ENCODE measurements at places on chromosomes 6 and 20.

GRCh38 chr20:12610871-12611270, 397.9 kb upstream of the SPTLC3 start:
- no peak for DNase-seq

GRCh38 chr6:123803504-123804013, at the start of gene NKAIN2:
Gene NKAIN2, plus strand, starts transcription at chr6:123803865.
- no peak for DNase-seq

- peak; percentile 93 for DNase-seq
Measured at GRCh38 chr6:37050045-37050853, 44.8 kb downstream of the FGD2 start.

DNA sequence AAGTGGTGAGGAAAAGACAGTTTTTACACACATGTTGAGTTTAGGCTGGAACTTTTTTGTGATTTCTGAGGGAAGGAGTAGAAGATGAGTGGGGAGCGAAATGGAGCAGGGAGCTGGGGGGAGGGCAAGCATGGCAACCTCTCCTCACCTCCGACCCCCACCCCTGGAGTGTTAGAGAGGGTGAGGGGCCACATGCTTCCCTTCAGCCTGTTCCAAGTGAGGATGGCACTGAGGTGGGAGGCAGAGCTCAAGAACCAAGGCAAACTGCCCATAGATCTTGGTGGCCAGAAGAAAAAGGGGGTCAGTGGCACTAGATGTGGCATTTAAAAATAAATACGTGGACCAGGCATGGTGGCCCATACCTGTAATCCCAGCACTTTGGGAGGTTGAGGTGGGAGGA, 4.8 kb downstream of the TTBK1 start:
- DNase-seq = no peak

GRCh38 chr6:150079604-150080003, 10.7 kb upstream of the ULBP3 start:
- DNase-seq = peak; percentile 23

DNA sequence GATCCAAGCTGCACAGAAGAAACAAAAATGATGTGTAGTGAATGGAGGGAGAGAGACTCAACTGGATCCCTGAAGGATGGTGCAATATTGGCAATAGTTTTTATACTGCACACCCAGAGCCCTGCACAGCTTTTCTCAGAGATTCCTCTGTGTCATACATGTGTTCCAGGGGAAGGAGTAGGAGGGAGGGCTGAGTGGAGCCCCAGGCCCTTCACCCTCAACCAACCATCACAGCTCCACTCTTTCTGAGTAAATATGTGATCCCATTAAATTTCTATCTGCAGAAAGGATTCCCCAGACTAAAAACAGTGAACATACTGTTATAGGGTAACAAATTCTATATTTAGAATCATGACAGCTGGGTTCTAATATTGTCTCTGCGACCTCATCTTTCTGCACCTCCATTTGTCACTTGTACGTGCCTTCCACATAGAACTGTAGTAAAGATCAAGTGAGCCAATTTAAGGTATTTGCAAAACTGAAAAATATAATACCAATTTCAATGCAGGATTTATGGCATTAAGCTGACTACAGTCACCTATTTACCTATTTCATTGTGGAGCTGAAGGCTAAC, 421.4 kb upstream of the NRSN1 start:
- DNase-seq = no peak

DNA sequence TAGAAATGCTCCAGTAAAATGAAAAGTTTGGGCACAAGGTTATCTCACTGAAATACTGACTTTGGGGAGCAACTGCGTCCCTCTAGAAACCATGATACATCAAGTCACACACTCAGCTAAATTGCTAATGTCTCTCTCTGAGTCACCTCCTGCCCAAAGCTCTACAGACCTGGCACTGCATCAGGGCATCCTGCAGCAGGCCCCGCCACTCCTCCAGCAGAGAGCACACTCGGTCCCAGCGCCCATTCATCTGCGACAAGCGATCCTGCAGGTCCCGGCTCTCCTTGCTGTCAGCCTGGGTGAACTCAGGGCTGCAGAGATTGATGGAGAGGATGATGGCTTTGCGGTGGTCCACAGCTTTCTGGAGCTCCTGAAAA, 329.0 kb downstream of the ESR1 start:
- DNase-seq = no peak

GRCh38 chr6:2542858-2543218, 207.9 kb downstream of the MYLK4 start:
- peak; percentile 87 for DNase-seq

GRCh38 chr20:55255016-55255415, 750.3 kb downstream of the CBLN4 start:
- DNase-seq = no peak

DNA sequence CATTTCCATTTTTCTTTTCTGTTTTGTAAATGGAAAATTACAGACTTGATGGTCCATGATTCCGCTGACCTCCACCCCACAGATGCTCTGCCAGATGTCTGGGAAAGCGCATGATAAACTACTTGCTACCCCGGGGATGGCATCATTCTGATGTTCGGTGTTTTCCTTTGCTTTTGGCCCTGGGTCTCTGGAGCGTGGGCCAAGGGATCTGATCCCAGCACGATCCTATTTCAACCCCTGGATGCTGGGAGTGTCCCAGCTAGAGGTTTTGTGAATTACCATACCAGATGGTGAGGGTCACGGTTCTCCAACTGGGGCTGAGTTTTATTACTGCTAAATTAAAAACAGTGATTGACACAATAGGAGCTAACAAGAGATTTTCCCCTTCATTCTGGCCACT, 25.2 kb upstream of the MYLIP start:
- DNase-seq = no peak

DNA sequence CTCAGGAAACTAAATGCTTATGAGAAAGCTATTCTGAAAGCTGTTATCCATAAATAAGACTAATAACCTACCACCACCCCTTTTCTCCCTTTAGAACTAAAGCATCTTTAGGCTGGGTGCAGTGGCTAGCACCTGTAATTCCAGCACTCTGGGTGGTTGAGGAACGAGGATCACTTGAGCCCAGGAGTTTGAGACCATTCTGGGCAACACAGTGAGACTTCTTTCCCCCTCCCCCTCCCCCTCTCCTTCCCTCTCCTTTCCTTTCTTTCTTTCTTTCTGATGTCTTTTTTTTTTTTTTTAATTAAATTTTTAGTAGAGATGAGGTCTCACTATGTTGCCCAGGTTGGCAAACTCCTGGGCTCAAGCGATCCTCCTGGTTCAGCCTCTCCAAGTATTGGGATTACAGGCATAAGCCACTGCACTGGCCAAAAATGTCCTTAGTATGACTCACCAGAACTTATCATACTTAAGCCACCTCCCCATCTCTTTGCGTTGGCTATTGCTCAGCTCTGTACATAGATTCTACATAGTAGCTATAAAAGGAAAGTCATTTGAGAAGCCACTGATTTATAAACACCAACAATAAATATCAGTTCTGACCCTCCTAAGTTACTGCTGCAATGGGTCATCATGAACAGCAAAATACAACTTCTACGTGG, 54.8 kb upstream of the SPDEF start:
- no peak for DNase-seq

DNA sequence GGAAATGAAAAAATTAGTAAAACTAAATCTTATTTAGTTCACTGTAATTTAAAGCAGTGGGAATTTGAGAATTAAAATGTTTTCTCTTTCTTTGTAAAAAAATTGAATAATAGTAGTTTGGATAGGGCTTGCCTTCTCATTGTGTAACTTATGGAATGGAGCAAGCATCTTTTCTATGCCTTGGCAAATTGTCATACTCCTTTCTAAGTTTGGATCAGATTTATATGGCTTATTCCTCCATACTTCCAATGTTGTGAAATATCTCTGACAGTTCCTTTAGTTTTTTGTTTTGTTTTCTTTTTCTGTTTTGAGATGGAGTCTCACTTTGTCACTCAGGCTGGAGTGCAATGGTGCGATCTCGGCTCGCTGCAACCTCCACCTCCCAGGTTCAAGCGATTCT, 176.4 kb downstream of the SAMD5 start:
- DNase-seq = no peak

GRCh38 chr20:17612287-17612991, 42.6 kb downstream of the DSTN start:
- peak; percentile 24 for DNase-seq

- no peak for DNase-seq
Measured at GRCh38 chr6:6479785-6480184, 108.7 kb upstream of the LY86 start.

GRCh38 chr20:19828232-19828631, 70.2 kb downstream of the RIN2 start:
- peak; percentile 79 for DNase-seq

- no peak for DNase-seq
Measured at GRCh38 chr6:52548353-52548713, 28.5 kb downstream of the TRAM2 start.

DNA sequence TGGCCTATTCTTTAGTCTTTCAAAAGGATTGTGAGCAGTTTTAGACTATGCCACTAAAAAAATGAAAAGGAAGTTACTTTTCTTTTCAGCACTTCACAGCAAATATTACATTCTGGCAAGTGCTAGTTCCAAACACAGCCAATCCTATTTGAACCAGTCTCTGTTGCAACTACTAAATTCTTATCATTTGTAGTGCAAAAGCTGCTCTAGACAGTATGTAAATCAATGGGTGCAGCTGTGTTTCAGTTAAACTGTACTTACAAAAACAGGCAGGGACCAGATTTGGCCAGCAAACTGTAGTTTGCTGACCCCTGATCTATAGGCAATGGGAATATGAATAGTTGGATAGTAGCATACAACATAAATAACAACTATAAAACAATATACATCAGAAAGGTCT, 68.1 kb upstream of the TULP1 start:
- no peak for DNase-seq

- DNase-seq = no peak
Measured at GRCh38 chr20:52402514-52402913, 210.9 kb upstream of the ZFP64 start.

GRCh38 chr20:48875914-48876240, 45.6 kb upstream of the ARFGEF2 start:
- DNase-seq = no peak

DNA sequence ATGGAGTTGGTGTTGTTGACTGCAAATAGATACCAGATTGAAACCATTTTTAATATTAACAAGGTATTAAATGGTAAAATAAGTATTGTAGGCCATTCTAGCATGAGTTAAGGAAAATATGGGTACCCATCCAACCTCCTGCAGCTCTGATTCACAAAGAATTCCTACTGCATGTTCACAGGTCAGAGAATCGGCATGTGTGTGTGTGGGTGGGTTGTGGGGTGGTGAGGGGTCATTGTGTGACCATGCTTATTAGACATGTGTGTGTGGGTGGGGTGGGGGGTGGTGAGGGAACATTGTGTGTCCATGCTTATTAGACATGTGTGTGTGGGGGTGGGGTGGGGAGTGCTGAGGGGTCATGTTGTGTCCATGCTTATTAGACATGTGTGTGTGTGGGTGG, 3.2 kb downstream of the IYD start:
- DNase-seq = no peak

Data from activated CD4-positive, alpha-beta T cell treated with anti-CD3 and anti-CD28 coated beads, Interleukin-2, Interleukin-6, amounts not matched to agents 100 ng/mL and 50 ng/mL, durations not matched to agents 16 hours and 8 hours (primary cell).